ENCODE measurements at places on chromosomes 3 and 15.

- no peak for DNase-seq
Observed at GRCh38 chr3:73542136-73542535, 82.6 kb downstream of the PDZRN3 start.

DNA sequence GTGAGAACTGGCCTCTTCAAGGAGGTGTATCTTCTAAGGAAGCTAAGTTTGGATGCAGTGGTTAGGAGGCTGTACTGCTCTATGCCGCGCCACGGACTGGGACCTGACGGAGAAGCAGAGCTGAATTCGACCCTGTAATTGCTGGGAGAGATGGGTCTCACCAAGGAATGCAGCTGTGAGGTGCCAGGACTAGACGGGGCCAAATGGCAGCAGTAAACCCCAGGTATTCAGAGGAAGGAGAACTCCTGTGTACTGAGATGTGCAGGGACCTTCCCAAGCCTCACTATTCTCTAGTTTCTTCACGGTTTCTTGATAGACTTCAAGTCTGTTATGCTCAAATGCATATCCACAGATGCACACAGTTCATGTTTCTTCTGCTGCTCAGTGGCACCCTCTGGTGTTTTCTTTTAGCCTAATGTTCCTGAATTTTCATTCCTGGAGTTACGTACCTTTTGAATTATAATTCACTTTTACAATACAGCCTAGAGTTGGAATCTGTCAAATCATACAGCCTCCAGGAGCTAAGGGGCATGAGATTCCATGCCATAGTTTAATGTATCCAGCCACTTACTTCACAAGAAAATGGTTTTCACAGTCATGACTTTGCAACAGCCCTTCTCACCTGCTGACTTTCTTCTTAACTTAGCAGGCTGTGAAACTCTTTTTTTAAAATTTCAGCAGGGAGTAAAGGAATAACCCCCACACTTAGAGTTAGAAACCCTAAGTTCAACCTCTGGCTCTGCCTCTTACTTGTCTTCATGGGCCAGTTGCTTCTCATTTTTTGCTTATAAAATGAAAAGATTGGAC is 61.8 kb downstream of the GLDN start:
- no peak for DNase-seq

GRCh38 chr3:111861391-111861790 is 2.3 kb downstream of the PHLDB2 start:
- DNase-seq, result no peak

DNA sequence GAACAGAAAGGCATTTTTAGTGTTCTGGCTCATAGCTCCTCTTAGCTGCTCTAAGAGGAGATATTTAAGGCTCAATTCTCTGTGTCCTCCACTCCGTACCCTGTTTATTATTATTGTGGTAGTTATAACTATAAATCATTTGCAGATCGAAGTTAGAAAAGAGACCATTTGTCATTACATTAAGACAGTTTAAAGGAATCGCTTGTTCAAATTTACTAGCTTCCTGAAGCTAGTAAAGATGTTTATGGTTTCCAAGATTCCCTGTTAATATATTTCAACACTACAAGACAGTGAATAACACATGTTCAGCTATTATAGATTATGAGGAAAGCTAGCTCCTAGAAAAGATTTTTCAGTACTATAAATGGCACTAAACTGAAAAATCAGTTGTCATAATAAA is 12.6 kb downstream of the ATXN7 start:
- DNase-seq, result no peak

GRCh38 chr3:180048103-180048502 is 11.4 kb upstream of the PEX5L start:
- DNase-seq, result no peak

- DNase-seq, result no peak
Observed at GRCh38 chr3:124230998-124231397, 239.1 kb upstream of the ROPN1 start.

GRCh38 chr3:117218641-117219048 is 509.1 kb downstream of the TUSC7 start:
- DNase-seq, result no peak

DNA sequence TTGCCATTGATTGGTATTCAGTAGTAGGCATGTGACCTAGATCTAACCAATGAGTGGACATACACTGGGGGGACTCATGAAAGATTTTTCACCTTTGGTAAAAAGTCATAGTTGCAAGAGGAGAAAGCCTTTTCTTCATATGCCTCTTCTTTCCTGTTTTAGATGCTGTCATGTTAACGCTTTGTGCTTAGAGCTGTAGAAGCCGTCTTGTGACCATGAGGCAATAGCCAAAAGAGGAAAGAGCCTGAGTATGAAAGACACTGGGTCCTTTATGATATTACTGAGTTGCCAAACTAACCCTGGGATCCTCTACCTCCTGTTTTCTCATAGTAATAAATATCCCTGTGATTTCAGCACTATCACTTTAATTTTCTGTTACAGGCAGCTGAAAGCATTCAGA is 396.0 kb downstream of the FHIT start:
- DNase-seq, result no peak

DNA sequence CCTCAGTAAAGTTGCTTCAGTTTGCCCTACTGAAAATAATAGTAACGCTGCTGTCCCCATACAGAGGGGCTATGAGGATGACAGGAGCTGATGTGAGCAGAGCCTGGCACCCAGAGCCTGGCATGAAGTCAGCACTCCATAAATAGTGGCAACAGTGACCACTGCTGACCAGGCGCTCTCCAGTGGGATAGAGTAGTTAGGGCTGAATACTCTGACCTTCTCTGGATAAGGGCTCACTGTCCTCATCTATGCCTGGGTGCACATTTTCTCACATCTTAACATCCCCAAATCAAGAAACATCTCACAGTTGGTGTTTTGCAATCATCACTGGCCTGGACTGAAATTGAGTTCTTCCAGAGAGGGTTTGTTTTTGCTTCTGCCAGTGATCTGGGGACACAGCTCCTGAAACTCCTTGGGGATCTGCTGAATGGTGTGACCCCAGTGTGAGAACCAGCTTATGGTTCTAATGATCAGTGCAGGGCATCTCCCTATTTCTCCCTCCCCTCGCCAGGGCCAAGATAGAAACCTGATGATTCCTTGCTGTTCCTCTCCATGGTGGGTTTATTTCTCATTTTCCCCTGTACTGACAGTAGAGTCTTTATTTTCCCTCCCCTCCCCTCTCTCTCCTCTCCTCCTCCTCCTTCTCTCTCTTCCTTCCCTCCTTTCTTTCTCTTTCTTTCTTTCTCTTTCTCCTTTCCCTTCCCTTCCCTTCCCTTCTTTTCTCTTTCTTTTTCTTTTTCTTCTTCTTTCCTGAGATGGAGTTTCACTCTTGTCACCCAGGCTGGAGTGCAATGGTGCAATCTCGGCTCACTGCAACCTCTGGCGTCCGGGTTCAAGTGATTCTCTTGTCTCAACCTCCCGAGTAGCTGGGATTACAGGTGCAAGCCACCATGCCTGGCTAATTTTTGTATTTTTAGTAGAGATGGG is 3.5 kb upstream of the PCSK6 start:
- no peak for DNase-seq

- no peak for DNase-seq
Observed at GRCh38 chr3:5456199-5456598, 268.7 kb downstream of the EDEM1 start.

GRCh38 chr3:174202561-174202960 is 656.6 kb upstream of the NAALADL2 start:
- no peak for DNase-seq

- DNase-seq, result no peak
Observed at GRCh38 chr3:131048030-131048429, 21.4 kb downstream of the NEK11 start.

DNA sequence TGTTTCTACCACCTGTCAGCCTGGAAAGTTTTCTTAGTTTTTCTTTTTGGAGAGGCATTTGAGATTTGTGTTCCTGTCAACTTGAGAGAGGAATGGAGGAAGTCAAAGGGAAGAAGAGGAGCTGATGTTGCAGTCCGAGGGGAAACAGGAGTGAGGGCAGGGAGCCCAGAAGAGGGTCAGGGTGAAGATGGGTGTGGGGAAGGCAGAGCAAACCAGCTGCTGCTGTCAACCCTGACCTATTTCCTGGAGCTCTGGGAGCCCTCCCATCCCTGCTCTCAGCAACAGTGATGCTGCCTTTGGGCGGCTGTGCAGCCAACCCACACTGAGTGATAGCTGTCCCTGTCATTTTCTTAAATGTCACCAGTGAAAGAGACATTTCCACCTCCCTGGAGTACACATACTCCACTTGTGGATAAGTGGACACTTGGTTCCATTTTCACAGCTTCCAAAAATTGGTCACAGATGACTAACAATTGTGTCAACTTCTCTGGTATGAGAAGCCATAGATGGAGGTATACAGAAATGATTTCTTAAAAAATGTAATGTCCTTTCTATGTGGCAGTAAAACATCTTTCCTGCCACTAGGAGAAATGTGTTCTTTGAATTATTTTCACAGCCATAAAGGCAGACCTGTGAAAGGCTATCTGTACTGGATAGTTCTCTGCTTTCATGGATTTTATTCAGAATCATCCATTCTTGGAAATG is 556.3 kb upstream of the TBL1XR1 start:
- DNase-seq, result no peak
